ENCODE measurements at places on chromosomes 5 and 9.

DNA sequence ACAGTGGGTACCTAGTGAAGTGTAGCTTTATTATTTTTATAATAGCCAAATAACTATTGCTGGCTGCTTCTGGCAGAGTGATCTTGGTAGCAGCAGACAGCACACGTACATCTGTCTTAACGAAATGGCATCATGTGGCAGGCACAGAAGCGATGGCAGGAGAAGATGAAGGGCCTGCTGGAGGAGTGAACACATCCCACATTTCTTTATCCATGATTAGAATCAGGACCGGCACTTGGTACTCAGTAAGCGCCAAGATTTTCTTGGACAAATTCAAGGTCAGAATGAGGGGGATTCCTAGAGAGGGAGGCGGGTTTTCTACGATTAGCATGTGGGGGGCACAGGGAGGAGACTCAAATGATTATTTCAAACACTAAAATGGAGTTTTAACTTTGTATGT lies 23.0 kb upstream of the ZNF366 start:
- DNase-seq: no peak

DNA sequence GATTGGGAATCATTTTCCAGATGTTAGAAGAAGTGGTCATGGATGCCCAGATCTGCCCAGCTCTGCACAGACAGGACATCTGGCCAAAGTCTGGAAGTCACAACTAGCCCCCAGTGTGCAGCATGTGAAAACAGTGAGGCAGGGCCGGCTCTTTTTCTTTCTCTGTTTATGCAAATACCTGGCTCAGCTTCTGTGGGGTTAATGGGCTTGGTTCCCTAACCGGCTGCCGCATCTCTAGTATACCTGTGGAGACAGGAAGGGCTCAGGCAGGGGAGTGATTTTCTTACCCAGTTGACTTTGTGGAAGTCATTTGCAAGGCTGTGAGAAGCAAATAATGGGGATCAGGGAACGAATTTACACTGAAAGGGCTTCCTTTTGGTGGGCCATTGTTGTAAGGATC lies 254.8 kb upstream of the PANK3 start:
- no peak for DNase-seq

DNA sequence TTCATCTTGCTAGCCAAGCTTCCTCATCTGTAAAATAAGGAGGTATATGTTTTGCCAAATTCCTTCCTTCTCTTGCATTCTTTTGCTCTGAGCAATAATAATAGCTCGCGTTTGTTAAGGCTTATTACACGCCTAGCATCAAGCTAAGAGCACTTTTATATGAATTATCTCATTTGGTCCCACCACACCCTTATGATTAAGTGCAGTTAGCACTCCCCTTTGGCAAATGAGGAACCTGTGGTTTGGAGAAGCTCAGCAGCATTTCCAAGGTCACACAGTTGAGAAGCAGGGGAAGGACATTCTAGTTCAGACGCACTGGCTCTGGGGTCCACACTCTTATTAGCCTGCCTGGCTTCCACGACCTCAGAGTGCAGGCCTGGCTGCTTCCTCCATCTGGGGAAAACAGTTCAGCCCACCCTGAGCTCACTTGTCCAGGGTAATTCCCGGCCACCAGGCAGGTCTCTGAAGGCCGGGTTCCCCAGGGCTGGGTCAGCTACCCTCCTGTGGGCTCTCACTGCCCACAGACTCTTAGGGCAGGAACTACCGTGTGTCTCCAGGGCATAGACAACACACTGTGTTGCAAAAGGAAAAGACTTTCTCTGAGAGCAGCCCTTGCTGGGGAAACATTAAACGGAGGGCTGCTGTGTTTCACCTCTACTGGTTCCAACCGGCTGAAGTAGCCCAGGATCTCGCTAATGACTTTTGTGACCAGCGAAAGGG lies 9.9 kb upstream of the FBP1 start:
- DNase-seq: peak; percentile 70

GRCh38 chr5:37668524-37669047 lies 171.3 kb downstream of the GDNF start:
- DNase-seq: peak; percentile 83

GRCh38 chr5:179061025-179061424 lies 852 bp downstream of the ZNF354C start:
- DNase-seq: no peak

GRCh38 chr5:22844636-22845035 lies 8.5 kb downstream of the CDH12 start:
- no peak for DNase-seq

Data from GM03348 (cell line).